WTC11 (cell line): ENCODE measurements at places on chromosomes 11 and 22.
A peak's percentile ranks its signal among the peaks of the same experiment; 100 is the strongest.

GRCh38 chr22:26767351-26768155, 110.2 kb downstream of the MIAT start:
- no peak overlapping the region for H3K4me3 ChIP-seq
- peaks cover 12% of the 10 kb centered on the region for H3K36me3 ChIP-seq
- peaks cover 11% of the 10 kb centered on the region for H3K4me1 ChIP-seq
- no peak overlapping the region for H3K27ac ChIP-seq
- H3K27me3 ChIP-seq: peaks cover 4% of the 10 kb centered on the region
- no peak for DNase-seq

GRCh38 chr22:19758896-19759426, 1.6 kb upstream of the TBX1 start:
- H3K27ac ChIP-seq: no peak overlapping the region
- H3K4me1 ChIP-seq: peaks cover 34% of the 10 kb centered on the region
- no peak for DNase-seq
- no peaks in the 10 kb centered on the region for H3K36me3 ChIP-seq

- H3K27me3 ChIP-seq: peaks cover 65% of the 10 kb centered on the region
- no peak overlapping the region for H3K4me3 ChIP-seq
- H3K27ac ChIP-seq: no peak overlapping the region
- no peak for DNase-seq
- no peaks in the 10 kb centered on the region for H3K36me3 ChIP-seq
Measured at GRCh38 chr22:22948651-22949571, 61.3 kb downstream of the IGLL5 start.

- peaks cover 13% of the 10 kb centered on the region for H3K36me3 ChIP-seq
- H3K27ac ChIP-seq: no peak overlapping the region
- H3K4me1 ChIP-seq: peaks cover 17% of the 10 kb centered on the region
- H3K27me3 ChIP-seq: no peaks in the 10 kb centered on the region
Measured at GRCh38 chr22:29650370-29650769, 46.9 kb downstream of the NF2 start.

DNA sequence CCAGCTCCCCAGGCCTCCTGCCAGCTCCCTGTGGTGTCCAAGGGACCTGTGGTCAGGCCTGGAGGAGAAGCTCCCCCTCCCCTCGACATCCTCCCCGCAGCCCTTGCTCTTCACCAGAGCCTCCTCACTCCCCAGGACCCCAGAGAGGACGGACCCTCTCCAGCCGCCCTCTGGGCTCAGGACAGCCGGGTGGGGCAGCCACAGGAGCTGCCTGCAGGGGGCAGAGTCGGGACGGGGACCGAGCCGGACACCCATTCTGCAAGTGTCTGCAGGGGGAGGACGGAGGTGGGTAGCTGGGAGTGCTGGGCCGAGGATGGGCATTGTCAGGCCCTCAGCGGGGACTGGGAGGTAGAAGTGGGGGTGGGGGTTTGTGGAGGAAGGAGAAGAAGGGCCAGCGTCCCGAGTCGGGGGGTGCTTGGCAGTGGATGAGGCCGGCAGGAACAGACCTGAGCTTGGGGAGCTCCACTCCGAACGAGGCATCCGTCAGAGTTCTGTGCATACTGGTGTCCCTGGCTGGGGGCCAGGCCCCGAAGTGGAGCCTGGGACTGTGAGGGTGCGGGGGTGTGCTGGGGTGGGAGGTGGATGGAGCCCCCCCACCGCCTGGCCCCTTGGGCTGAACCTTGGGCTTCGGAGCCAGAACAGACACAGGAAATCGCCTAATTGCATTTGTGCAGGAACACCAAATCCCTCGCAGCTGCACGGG, 15.2 kb downstream of the PRR33 start:
- no peaks in the 10 kb centered on the region; the same call in 1 of the 2 replicates for H3K27me3 ChIP-seq
- H3K27ac ChIP-seq: no peak overlapping the region
- H3K36me3 ChIP-seq: no peaks in the 10 kb centered on the region
- peak; percentile 77 for DNase-seq

- no peak overlapping the region for H3K4me3 ChIP-seq
- H3K27ac ChIP-seq: peak overlapping the region; percentile 42
- H3K4me1 ChIP-seq: peaks cover 39% of the 10 kb centered on the region
- H3K27me3 ChIP-seq: no peaks in the 10 kb centered on the region; the same call in 1 of the 2 replicates
Measured at GRCh38 chr11:15871904-15872626, 484.3 kb downstream of the SOX6 start.
